NCI-H510A (cell line): ENCODE measurements at places on chromosomes 5 and 9.

- DNase-seq, result no peak
These were observed 4.3 kb upstream of the DRD1 start for GRCh38 chr5:175448276-175448675.

- no peak for DNase-seq
These were observed 44.7 kb upstream of the TMEM215 start for GRCh38 chr9:32738501-32739172.

DNA sequence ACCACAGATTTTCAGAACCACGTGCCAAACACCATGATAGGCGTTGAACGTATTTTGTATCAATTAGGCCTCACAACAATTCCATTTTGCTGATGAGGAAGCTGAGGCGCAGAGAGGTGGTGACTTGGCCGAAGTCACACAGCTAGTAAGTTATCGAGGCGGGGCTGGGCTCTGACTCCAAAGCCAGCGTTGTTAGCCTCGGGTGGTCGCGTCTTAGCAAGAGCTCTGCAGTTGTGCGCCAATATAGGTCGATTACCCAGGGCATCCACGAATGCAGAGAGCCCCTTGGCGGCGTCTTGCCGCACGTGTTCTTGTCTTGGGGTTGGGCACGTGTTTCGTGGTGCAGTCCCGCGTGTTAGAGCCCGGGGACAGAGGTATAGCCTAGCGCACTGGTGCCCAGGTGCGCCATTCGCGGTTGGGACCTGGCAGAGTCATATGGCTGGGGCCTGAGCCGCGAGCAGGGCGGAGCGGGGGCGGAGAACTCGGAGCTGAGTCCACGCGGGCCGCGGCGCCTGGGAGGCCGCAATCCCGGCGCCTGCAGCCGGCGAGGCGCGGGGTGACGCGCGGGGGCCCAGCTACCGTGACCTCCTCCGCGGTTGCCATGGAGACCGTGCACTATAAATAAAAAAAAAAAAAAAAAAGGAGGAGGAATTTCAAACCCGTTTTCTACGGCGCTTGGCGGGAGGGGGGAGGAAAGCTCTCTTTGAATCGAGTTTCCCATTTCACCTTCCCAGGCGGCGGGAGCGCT lies 62.3 kb downstream of the CXXC5 start:
- no peak for DNase-seq

GRCh38 chr9:134663753-134664415 lies 22.3 kb downstream of the COL5A1 start:
- no peak for DNase-seq

- no peak for DNase-seq
These were observed 374.2 kb downstream of the MAN2A1 start for GRCh38 chr5:110063640-110064602.

DNA sequence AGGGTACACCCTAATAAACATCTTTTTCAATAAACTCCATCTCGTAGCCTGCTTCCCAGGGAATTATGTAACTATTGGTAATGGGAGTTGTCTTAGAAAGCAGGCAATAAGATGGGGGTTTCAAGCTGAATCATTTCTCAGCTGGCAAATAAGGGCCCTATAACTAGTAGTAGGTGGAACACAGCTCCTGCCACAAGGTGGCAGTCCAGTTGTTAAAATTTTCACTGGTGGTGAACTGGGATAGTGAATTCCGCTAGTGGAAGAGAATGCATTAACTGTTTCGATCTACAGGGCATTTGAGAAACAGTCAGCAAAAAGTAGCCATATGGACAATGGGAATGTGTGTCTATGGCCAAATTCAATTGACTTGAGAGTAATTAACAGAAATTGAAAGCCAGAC lies 27.7 kb downstream of the PCDHB15 start:
- DNase-seq, result no peak

GRCh38 chr5:145118127-145118526 lies 717.0 kb downstream of the PRELID2 start:
- DNase-seq, result no peak

GRCh38 chr5:40841068-40841805 lies at the start of gene CARD6:
Gene CARD6 (plus strand): TSS chr5:40841367. CDS start chr5:40841383, 16 bp downstream.
- no peak for DNase-seq

DNA sequence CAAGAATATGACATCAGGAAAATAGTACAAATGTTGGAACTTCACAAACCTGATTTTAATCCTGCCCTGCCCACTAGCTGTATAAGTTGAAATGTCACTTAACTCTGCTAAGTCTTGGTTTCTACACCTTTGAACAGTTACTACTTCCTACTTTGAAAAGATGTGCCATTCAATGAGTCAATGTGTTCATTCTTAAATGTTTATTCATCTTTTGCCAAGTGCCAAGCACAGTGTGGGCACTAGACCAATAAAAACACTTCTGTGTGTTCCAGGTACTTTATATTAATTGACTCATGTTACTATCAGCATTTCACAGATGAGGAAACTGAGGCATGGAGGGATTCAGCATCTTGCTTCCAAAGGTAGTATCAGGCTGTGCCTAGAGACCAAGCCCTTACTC lies 12.8 kb downstream of the PDCL start:
- no peak for DNase-seq

DNA sequence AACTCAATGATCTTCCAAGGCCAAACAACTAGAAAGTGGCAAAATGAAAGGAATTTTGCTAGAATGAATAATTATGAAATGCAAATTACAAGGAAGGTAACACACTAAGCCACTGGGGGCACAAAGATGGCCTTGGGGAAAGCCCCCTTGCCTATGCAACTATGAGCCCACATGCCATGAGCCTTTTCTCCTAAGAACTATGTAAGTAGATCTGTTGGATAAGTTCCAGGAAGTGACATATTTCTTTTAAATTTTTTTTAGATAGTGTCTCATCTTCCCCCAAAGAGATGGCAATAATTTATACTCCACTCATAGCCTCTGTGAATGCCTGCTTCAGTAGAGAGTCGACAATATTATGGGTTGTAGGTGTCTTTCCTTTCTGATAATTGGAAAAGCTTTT lies 257.8 kb downstream of the AUH start:
- no peak for DNase-seq

DNA sequence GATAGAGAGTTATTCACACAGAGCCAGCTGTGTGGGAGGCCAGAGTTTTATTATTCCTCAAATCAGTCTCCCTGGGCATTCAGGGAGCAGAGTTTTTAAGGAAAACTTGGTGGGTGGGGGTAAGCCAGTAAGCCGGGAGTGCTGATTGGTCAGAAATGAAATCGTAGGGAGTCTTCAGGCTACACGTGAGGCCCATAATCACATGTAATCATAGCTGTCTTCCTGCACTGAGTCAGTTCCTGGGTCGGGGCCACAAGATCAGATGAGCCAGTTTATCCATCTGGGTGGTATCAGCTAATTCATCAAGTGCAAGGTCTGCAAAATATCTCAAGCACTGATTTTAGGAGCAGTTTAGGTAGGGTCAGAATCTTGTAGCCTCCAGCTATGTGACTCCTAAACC lies 10.8 kb upstream of the TTC39B start:
- no peak for DNase-seq

- no peak for DNase-seq
These were observed 429.8 kb downstream of the SPOCK1 start for GRCh38 chr5:137069358-137069757.
